Kidney epithelial cell (primary cell): ENCODE measurements at places on chromosomes 1 and 21.

DNA sequence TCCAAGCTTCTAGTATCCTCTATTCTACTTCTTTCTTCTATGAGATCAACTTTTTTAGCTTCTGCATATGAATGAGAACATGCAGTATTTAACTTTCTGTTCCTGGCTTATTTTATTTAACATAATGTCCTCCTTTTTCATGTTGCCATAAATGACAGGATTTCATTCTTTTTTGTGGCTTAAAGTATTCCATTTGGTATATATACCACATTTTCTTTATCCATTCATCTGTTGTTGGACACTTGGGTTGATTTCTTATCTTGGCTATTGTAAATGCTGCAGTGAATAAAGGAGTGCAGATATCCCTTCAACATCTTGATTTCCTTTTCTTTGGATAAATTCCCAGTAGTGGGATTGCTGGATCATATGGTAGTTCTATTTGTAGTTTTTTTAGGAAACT lies 209.6 kb downstream of the GPR52 start:
- no peak for DNase-seq

DNA sequence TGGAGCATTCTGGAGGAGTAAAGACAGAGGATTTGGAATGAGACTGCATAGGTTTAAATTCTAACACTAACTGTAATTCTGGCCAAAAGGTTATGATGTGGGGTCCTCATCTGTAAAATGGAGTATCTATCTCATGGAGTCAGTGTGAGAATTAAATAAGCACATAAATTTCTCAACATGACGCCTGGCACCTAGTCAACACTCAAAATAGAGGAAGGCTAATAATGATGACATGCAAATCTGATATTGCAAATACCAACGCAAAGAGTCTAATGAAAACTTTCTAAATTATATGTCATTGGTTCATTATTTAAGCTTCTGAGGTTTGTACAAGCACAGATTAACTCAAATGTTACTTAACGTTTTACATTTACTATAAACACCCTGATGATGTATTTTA lies 29.6 kb downstream of the APP start:
- DNase-seq: no peak

GRCh38 chr1:13605159-13605558 lies 21.5 kb downstream of the PDPN start:
- no peak for DNase-seq

- no peak for DNase-seq
Measured at GRCh38 chr1:198754670-198755069, 115.8 kb downstream of the PTPRC start.

DNA sequence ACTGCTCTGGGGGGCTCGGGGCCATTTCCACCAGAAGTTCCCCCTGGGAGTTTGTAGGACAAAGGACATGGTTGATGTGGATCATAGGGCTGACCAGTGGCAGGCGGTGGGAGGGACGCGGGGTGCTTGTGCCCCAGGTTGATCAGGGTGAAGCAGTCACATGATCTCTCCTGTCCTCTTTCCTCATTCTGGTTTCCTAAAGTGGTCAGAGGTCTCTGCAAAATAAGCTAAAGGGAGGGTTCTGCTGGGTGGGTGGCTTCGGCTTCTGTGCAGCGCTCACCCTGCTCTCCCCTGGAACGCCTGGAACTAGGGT lies 9.2 kb downstream of the PDXK start:
- DNase-seq: no peak

- DNase-seq: no peak
Measured at GRCh38 chr1:160083968-160084770, 2.8 kb downstream of the KCNJ9 start.

GRCh38 chr21:30482130-30482529 lies 2.0 kb upstream of the KRTAP19-1 start:
- DNase-seq: no peak

GRCh38 chr1:234841710-234842231 lies 231.8 kb upstream of the IRF2BP2 start:
- no peak for DNase-seq
